Fibroblast of skin of left quadriceps (primary cell): ENCODE measurements at places on chromosomes 2 and 18.

DNA sequence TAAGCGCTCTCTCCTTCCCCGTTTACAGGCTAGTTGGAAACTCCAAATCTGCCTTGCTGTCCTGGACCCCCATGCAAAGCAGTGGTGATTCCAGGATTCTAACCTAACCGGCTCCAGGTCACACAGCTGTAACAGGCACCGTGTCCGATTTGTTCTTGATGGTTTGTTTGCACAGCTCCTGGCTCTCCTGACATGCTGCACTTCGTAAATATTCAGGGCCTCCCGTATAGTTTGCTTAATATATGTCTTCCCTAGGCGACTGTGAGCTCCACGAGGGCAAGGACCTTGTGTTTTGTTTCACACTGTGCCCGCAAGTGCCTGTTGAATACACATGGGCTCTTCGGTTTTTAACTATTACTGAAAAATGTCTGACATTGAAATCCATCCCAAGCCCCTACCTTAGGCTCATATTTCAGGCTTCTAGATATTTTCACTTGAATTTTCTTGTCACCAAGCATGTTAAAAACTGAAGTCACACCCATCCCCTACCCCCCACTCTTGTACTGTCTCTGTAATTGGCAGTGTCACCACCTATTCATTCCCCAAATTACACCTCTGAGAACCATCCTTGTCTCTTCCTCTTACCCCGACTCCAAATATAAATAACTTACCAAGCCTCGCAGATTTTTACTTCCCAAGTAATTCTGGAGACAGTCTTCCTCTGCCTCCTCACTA, 1.0 kb upstream of the PUM2 start:
- DNase-seq = no peak

- DNase-seq = no peak
Observed at GRCh38 chr2:48316753-48317750, 212.9 kb upstream of the STON1 start.

DNA sequence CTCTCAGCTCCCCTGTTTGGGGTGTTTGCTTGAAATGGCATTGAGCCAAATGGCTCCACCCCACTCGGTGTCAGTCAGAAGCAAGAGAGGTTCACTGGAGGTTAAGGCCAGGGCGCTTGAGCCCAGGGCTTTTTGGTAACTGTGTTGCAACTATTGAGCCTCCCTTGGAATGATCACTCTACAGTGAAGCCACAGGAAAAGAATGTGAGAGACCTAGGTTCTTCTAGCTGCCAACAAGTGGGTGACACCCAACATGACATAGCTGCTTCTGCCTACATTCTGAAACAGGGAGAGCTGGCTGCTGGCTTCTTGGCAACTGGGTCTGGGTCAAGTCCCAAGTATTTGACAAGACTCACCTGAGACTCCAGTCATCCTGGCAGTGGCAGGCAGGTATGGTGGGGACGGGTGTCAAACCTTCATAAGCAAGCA, 7.1 kb upstream of the GRHL1 start:
- DNase-seq = no peak

- peak; percentile 48 for DNase-seq
Observed at GRCh38 chr2:100200985-100201384, 58.6 kb upstream of the AFF3 start.
